CD4-positive, alpha-beta T cell treated with Interleukin-1 beta for 1 hour (primary cell): ENCODE measurements at places on chromosomes 2 and 18.

GRCh38 chr2:6211236-6211635, 519.1 kb downstream of the SOX11 start:
- DNase-seq, result no peak

DNA sequence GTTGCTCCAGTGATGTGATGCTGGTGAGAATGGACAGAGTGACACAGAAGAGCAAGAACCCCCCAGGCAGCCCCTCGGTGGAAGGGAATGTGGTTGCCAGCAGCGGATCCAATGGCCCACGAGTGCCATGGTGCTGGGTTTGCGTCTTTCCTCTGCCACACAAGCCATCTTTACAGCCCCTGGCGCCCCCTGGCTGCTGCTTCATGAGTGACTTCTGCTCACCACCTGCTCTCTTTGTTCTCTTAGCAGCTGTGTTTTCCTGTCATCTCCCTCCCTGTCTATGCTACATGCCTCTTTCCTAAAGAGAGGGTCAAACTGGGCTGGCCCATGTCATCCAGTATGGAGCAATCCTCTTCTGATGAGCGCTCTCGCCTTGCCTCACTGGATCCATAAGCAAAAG, 300.0 kb upstream of the SMIM21 start:
- DNase-seq, result no peak

DNA sequence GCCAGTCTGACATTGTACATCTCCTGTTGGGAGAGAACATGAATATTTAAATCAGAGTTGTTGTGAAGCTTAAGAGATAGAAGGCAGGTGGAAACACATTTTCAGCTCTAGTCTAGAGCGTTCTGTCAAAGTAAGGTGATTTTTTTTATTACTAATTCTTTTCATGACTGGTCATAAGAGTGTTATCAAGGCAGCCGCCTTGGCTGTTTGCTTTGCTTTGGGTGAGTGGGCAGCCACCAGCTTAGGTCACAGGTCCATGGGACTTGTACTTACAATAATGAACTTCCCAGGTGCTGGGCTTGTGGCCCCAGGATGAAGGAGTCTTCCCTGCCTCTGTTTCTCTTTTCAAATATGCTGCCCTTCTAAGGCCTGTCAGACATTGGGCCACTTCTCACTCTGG, 256.3 kb downstream of the SRBD1 start:
- no peak for DNase-seq

- DNase-seq, result no peak
These were observed 456 bp downstream of the LRP1B start for GRCh38 chr2:142130111-142131009.

- no peak for DNase-seq
These were observed 38.8 kb downstream of the ADAM23 start for GRCh38 chr2:206482123-206482522.

DNA sequence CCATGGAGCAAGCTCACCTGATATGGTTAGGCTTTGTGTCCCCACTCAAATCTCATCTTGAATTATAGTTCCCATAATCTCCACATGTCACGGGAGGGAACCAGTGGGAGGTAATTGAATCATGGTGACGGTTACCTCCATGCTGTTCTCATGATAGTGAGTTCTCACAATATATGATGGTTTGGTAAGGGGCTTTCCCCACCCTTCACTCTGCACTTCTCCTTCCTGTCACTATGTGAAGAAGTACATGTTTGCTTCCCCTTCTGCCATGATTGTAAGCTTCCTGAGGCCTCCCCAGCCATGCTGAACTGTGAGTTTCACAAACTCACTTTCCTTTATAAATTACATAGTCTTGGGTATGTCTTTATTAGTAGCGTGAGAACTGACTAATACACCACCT, 435.7 kb upstream of the ID2 start:
- DNase-seq, result no peak

DNA sequence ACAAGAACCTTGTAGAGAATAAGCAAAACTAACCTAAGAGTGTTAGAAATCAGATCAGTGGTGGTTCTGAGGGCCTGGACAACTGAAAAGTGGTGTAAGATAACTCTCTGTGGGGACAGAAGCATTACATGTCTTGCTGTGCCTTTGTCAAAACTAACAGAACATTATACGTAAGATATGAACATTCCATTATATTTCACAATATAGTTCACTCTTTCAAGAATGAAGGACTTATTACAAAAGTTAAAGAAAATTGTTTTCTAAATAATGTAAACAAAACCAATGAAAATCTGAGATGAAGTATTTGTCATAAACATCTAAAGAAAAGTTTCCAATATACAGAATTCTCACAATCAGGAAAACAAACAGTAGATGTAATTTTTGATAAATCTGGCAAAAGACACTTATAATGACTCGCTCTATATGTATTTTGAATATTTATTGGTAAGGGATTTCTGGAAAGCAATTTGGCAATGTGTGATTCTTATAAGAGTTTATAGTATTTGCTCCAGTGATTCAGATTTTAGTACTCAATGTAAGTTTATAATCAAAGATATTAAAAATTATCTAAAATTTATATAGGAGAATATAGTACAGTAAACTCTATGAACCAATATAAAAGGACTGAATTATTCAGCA, 258.4 kb downstream of the CD226 start:
- DNase-seq, result no peak

DNA sequence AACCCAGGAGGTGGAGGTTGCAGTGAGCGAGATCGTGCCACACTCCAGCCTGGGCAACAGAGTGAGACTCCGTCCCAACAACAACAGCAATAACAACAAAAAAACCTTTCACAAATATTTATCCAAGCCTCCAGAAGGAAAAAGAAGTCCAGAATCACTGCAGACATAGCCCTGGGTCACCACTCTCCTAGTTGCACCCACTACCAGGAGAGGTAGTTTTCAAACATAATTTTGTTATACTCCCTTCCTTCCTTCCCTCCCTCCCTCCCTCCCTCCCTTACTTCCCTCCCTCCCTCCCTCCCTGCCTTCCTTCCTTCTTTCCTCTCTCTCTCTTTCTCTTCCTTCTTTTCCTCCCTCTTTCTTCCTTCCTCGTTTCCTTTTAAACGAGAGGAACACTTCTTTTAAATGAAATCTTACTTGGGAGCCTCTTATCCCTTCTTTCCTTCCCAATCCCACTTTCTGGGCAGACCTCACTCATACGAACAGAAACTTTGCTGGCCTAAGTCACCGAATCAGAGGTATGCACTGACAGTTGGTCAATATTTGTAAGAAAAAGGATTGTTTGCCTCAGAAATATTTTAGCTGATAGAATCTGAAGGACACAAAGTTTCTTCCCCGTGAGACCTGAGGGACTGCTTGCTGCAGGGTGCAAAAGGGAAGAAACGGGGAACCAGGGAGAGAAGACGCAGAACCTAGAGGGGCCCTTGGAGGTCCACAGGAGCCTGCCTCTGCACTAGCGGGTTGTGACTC, 88.1 kb upstream of the AGAP1 start:
- no peak for DNase-seq

GRCh38 chr2:194698012-194698411, 959.0 kb upstream of the SLC39A10 start:
- no peak for DNase-seq

DNA sequence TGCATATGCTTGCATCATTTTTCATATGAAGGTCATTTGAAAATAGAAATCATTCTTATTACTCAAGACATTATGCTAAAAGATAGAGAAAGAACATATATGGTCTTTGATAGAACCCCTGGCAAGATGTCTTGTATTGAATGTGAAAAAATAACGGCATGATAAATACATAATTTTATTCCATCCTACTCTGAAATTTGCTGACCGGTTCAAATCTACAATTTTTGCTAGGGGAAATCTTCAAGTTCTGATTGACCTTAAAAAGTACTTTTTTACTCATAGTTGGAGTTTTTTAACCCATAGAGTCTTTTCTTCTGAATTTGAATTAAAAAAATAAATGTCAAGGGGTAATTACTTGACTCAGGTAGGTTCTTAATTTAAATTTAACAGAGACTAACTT, 920.8 kb downstream of the ERBB4 start:
- DNase-seq, result no peak

GRCh38 chr2:210356944-210357343, 42.0 kb upstream of the MYL1 start:
- DNase-seq, result no peak

- DNase-seq, result no peak
These were observed 94.5 kb downstream of the SNTG2 start for GRCh38 chr2:1045109-1045508.

DNA sequence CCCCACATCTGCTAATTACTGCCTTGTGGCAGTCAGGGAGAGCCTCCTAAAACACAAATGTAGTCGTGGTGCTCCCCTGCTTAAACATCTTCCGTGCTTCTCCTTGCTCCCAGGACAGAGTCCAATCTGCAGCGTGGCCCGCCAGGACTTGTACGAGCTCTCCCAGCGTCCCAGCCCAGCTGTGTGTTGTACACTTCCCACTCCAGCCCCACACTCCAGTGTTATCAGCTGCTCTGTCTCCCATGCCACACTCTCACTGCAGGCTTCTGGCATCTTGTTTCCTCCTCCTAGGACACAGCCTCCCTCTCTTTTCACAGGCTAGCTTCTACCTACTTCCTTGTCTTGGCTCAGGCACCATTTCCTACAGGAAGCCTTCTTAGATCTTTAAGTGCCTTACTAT, 199.4 kb downstream of the ALPK2 start:
- DNase-seq, result no peak

GRCh38 chr2:27701676-27702075, 38.0 kb downstream of the SLC4A1AP start:
- no peak for DNase-seq

- no peak for DNase-seq
These were observed 79.8 kb downstream of the XRCC5 start for GRCh38 chr2:216188956-216189355.

GRCh38 chr2:7685342-7686015, 768.3 kb downstream of the RNF144A start:
- no peak for DNase-seq

GRCh38 chr2:46610021-46610420, 130.7 kb downstream of the TMEM247 start:
- DNase-seq, result no peak

GRCh38 chr2:139353874-139354273, 573.7 kb upstream of the NXPH2 start:
- no peak for DNase-seq

GRCh38 chr2:51031021-51031780, 731 bp downstream of the NRXN1 start:
- DNase-seq, result no peak

GRCh38 chr2:227788561-227789018, 25.1 kb upstream of the CCL20 start:
- DNase-seq, result no peak

DNA sequence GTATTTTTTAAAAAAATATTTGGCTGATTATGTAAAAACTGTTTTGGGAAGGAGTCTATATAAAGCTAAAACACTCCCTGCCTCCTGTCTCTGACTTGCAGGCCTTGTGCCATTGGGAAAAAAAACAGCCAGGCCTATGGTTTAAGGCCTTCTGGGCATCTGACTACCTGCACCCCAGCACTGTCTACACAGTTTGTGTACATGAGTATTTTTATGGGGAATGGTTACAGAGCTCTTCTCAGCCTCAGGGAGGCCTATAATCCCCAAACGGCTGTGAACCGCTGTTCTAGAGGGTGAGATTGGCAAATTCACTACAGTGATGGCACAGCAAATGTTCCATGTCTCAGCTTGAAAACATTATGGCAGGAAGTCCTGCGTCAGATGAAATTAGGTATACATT, 96.1 kb downstream of the LTBP1 start:
- DNase-seq, result no peak
